NCI-H2227 treated with DMSO at 0.1 percent for 48 hours (cell line): ENCODE measurements at places on chromosomes 16 and 17.

- no peak for DNase-seq
These were observed 269.1 kb downstream of the FTO start for GRCh38 chr16:53973021-53973420.

DNA sequence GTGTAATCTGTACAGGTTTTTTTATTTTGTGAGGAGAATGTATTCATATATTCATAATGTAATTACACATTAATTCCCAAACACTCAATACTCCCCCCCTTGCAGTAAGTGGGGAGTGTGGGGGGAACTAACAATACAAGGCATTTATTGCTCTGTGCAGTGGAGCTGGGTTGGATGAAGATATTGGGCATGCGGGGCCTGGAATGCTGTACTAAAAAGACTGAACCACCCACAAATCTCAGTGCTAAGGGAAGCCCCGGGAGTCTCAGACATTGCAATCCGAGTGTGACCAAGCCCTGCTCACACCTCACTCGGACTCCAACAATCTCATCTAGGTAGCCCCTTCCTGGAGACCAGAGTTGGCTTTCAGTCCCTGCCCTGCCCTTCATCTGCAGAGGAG is 6.0 kb downstream of the PLLP start:
- DNase-seq: no peak

DNA sequence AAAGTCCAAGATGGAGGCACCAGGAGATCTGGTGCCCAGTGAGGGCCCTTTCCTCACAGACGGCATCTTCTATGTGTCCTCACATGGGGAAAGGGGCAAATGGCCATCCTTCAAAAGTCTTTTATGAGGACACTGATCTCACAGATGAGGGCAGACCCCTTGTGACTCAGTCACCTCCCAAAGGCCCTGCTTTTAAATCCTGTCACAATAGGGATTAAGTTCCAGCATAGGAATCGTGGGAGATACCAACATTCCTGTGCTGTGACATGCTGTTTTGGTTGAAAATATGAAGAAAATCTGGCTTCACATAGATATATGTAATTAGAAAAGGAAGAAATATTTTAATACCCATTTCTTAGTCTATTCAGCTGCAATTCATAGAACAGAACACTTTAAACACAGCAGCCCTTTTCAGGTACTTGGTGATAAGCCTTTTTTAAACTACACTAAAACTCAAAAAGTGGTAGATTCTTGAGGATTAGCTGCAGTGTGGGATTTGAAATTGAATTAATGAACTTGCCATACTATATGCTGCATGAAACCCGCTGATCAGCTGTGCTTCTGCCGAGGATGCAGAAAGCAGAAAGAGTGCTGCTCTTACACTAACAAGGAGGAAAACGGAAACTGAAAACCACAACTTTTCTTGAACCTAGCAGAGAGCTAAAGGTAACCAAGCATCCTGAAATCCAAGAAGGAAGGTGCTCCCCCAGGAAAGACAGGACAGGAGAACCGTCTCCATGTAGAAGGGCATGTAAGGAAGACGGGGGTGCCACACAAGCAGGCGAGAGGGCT is 32.7 kb downstream of the VPS53 start:
- no peak for DNase-seq

- DNase-seq: no peak
These were observed 140.3 kb downstream of the SLC39A11 start for GRCh38 chr17:72952220-72952619.

GRCh38 chr16:54568906-54569807 is 282.6 kb upstream of the IRX3 start:
- no peak for DNase-seq

- DNase-seq: no peak
These were observed 30.7 kb downstream of the HIC1 start for GRCh38 chr17:2085648-2085949.
